Femur (tissue), 1 donor: ENCODE measurements at places on chromosomes 3 and 15.

- DNase-seq = no peak
These were observed 8.9 kb upstream of the PRKCD start for GRCh38 chr3:53151870-53152660.

GRCh38 chr3:27859821-27860220, 137.7 kb upstream of the EOMES start:
- DNase-seq = no peak

GRCh38 chr3:13391308-13391707, 28.8 kb downstream of the NUP210 start:
- no peak for DNase-seq

DNA sequence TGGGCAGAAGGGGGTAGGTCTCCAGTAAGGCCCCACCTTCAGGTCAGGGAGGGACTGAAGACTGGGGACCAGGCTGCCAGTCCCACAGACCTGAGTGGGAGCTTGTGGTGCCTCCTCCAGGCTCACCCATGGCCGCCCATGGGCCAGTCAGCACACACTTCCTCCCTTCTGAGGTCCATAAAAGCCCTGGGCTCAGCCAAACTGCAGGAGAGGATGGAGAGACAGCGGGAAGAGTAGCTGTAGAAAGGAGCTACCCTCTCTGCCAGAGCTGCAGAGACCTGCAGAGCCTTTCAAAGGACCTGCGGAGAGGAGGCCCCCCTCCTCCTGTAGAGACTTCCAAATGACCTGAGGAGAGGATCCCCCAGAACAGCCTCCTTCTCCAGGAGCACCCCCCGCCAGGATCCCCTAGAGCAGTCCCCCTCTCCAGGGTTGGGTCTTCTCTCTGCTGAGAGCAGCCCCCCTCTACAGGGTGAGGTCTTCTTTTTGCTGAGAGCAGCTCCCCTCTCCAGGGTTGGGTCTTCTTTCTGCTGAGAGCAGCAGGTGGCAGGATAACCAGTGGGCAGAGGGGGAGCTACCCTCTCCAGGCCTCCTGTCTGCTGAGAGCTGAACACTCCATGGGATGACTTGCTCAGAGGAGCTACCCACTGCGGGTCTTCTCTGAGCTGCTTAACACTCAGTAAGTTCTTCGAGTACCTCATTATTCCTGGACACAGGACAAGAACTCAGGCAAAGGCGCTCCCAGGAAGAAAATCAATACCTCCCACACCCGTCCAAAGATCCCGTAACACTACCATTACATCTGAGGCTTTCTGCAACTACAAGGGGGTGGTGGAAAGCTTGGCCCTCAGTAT, 5.0 kb upstream of the SKIC8 start:
- DNase-seq = no peak

GRCh38 chr3:52516509-52517195, 17.0 kb downstream of the NT5DC2 start:
- DNase-seq = no peak
